Endothelial cell (in vitro differentiated cells): ENCODE measurements at places on chromosomes 2 and 18.

DNA sequence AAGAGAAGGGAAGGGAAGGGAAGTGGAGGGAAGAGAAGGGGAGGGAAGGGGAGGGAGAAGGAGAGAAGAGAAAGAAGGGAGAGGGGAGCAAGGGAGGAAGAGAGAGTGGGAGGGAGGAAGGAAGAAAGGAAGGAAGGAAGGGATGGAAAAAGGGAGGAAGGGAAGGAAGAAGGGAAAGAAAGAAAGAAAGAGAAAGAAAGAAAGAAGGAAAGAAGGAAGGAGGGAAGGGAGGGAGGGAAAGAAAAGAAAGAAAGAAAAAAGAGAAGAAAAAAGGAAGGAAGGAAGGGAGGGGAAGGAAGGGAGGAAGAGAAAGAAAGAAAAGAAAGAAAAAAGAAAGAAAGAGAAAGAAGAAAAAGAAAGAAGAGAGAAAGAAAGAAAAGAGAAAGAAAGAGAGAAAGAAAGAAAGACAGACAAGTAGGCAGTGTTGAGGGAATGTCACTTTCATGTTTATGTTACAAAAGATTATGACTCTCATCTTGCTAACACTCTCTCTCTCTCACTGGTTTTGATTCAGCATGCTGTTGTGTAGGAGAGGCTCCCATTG lies 58.0 kb upstream of the ZNF804A start:
- no peaks in the 10 kb centered on the region for H3K36me3 ChIP-seq
- H3K27ac ChIP-seq = no peak overlapping the region
- H3K4me1 ChIP-seq = no peaks in the 10 kb centered on the region
- H3K27me3 ChIP-seq = peaks cover 3% of the 10 kb centered on the region
- H3K4me3 ChIP-seq = no peak overlapping the region
- no peak for DNase-seq

GRCh38 chr2:47336259-47337238 lies 66.4 kb upstream of the MSH2 start:
- no peak overlapping the region for H3K4me3 ChIP-seq
- no peaks in the 10 kb centered on the region for H3K27me3 ChIP-seq
- no peak overlapping the region for H3K27ac ChIP-seq
- no peak for DNase-seq

DNA sequence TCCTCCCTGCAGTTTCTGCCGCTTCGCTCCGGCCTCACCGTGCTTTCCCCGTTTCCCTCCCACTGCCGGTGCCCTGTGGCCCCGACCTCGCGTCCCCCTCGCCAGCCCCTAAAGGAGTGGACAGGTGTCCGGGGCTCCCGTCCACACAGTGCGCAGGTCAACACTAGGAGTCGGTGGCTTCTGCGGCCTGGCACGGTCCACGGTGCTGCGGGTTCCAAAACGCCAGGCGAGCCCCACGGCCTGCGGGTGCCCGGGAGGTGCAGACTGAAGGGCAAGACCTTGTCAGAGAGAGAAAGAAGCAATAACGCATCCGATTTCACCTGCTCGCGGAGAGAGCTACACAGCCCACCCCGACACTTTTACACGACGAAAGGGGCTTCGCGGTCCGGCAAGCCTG lies 588.7 kb upstream of the SALL3 start:
- no peak overlapping the region for H3K27ac ChIP-seq
- no peak for DNase-seq
- H3K4me3 ChIP-seq = peak overlapping the region; percentile 60

GRCh38 chr2:208827549-208828221 lies 421.1 kb downstream of the PTH2R start:
- no peak overlapping the region for H3K4me3 ChIP-seq
- H3K27ac ChIP-seq = peak overlapping the region; percentile 20
- peaks cover 19% of the 10 kb centered on the region for H3K4me1 ChIP-seq
- DNase-seq = no peak
- H3K36me3 ChIP-seq = peaks cover 11% of the 10 kb centered on the region
- H3K27me3 ChIP-seq = peaks cover 1% of the 10 kb centered on the region

- H3K27me3 ChIP-seq = peaks cover 1% of the 10 kb centered on the region
- H3K36me3 ChIP-seq = no peaks in the 10 kb centered on the region
- no peak overlapping the region for H3K27ac ChIP-seq
- H3K4me1 ChIP-seq = no peaks in the 10 kb centered on the region
These were observed 114.3 kb downstream of the LCLAT1 start for GRCh38 chr2:30561349-30561748.

DNA sequence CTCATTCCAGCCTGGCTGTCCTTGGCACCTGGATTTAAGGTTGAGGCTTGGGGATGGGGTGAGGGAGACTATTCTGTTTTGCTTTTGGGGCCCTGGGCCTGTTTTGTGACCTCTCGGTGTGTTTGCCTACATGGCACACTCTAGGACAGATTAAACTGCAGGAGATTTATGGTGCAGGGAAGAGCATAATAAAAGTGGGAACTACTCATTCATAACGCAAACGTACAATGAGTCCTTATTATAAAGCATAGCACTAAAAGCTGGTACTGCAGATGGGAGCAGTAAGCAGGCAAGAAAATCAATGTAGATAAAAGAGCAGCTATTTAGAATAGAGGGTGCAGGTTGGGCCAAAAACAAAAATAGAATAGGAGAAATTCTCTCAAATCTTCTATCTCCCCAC lies 238.4 kb downstream of the ACTR3 start:
- H3K27me3 ChIP-seq = no peaks in the 10 kb centered on the region
- DNase-seq = no peak
- H3K4me1 ChIP-seq = no peaks in the 10 kb centered on the region
